Fibroblast of villous mesenchyme (primary cell): ENCODE measurements at places on chromosomes 7 and 10. TPM values are rescaled to one million over a fixed set of nuclear protein-coding genes. Genes with fewer than 3 reads are reported as not detected.

TAF5 gene
- total RNA-seq = 4.2 and 5.6 TPM in 2 replicates

TMEM196 gene
- total RNA-seq = not detected in 2 replicates

NPC1L1 gene
- not detected in 2 replicates for total RNA-seq

WDR86 gene
- 0.32 and 1.3 TPM in 2 replicates for total RNA-seq

ZNF248 gene
- 11.3 and 12.5 TPM in 2 replicates for total RNA-seq

CYP2C19 gene
- 0.43 TPM in 1 of 2 replicates, not detected in the other for total RNA-seq

NKX2-3 gene
- total RNA-seq = not detected in 2 replicates

SCART1 gene
- total RNA-seq = 2.6 and 4.2 TPM in 2 replicates
